Amygdala (tissue), 56 donors: ENCODE measurements at places on chromosomes 3 and 15.

GRCh38 chr15:62462721-62463120 is 297.6 kb upstream of the C2CD4B start:
- DNase-seq: no peak

DNA sequence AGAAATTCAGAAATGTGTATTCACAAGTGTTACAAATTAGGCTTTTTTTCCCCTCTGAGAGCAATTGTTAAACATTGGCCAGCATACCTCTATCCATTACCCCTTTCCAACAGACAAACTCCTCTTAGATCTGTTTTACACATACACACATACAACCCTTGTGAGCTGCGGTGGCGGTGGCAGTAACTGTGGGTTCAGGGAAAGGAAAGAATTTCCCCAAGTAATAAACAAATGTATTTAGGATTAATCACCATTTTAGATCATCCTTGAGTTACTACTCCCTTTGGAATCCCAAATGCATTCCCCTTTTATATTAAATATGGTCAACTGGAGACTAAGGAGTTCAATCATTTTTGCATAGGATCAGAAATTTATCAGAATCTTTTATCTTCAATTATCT is 667.0 kb downstream of the FHIT start:
- no peak for DNase-seq

DNA sequence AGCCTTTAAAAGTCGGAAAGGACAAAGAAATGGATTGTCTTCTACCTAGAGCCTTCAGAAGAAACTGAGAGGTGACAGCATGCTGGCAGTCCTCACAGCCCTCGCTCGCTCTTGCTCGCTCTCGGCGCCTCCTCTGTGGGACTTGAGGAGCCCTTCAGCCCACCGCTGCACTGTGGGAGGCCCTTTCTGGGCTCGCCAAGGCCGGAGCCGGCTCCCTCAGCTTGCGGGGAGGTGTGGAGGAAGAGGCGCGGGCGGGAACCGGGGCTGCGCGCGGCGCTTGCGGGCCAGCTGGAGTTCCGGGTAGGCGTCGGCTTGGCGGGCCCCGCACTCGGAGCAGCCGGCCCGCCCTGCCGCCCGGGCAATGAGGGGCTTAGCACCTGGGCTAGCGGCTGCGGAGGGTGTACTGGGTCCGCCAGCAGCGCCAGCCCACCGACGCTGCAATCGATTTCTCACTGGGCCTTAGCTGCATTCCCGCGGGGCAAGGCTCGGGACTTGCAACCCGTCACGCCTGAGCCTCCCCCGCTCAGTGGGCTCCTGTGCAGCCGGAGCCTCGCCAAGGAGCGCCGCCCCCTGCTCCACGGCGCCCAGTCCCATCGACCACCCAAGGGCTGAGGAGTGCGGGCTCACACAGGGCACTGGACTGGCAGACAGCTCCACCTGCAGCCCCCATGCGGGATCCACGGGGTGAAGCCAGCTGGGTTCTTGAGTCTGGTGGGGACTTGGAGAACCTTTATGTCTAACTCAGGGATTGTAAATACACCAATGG is 953.8 kb upstream of the GBE1 start:
- DNase-seq: no peak

- DNase-seq: no peak
Measured at GRCh38 chr15:60901647-60902046, 327.5 kb downstream of the RORA start.

DNA sequence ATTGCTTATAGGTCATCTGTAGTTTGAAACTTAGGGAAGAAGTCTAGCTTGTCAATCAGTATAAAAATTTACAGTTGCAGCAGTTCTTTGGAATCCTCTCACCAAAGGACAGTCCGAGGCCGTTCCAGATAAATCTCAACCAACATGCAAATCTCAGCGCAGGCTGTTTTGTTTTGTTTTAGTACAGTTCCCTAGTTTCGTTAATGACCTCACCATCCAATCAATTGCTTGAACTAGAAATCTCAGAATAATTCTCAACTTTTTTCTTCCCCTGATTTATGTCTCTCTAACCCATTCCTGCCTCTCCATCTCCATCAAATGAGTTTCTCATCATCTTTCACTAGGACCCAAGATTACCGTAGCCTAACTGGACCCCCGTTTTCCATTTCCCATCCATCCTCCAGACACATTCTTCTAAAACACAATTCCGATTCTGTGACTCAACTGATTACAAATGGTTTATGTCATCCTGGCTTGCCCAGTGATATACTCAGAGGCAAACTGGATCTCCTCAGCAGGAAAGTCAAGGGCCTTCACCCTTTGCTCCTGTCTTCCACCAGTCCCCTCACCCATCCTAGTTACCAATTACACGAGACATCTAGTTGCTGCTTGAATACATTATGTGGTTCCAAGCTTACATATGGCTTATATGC is 1.3 kb downstream of the SMCO1 start:
- no peak for DNase-seq

DNA sequence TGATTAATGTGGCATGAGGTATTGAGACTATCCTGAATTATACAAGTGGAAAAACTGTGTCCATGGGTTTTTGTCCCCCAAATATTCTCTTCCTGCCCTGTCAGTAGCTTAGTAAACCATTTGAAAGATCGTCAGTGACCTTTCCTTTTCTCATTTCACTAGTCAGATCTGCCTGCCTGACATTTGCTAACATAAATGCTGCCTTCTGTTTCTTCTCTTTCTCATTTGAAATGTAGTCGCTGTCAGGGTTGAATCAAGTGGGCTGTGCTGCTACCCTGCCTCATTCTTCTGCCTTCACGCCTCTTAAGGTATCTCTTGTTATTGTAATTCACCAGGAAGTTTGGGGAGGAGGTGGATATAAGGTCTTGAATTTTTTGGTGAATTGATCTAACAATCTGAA is 67.5 kb downstream of the LRCH3 start:
- no peak for DNase-seq

GRCh38 chr3:127573912-127574311 is 16.6 kb downstream of the TPRA1 start:
- DNase-seq: no peak

GRCh38 chr15:50262533-50262932 is 3.0 kb downstream of the HDC start:
- DNase-seq: no peak

- no peak for DNase-seq
Measured at GRCh38 chr3:103968751-103969150, 1398.0 kb upstream of the ALCAM start.

GRCh38 chr3:11610700-11611275 is 32.9 kb downstream of the VGLL4 start:
- DNase-seq: no peak

DNA sequence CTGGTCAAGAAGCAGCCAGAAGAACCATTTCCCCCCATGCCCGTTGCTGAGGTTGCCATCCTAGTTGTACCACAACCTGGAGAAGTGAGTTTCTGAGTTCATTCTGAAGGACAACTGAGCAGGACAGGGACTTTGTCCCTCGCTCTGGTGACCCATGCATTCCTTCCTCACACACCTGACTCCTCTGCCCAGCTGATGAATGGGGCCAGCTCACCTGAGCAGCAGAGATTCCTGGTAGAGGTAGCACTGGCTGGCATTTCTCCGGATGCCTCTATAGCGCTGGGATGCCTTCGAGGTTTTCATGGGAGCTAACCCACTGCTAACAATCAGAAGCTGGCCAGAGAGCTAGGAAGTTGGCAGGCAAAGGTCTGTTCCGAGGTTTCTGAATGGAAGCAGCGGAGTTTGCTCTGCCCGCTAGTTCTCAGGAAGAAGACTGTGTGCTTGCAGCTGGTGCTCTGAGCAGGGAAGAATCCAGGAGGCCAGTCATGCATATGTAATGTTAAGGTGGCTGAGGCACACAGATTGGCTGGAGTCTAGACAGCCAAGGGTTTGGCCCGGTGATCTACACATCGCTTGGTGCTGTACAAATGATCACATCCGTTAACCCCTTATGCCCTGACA is at the start of gene TMC3:
Gene TMC3 (minus strand): TSS at position 439 of the 621 bp plus-strand sequence. CDS start 136 bp downstream, at position 303.
- no peak for DNase-seq

- no peak for DNase-seq
Measured at GRCh38 chr3:73473181-73473897, 151.4 kb downstream of the PDZRN3 start.

DNA sequence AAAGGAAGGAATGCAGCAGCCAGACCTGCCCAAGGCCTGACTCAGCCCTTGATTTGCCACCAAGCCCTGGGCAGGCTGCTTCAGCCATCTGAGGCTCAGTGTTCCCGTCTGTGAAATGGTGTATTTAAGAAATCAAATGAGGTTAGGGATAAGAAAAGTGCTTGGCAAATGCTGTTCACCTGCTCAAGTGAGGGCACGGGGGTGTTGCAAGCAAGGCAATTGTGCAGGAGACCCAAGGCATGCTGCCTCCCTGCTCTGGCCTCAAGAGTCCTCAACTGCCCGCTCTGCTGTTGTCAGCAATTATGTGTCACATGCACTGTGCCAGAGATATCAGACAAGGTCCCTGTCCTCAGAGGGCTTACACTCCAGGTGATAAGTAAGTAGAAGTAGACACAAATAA is 101.8 kb downstream of the TPRA1 start:
- DNase-seq: no peak

- no peak for DNase-seq
Measured at GRCh38 chr3:40827942-40828688, 303.4 kb downstream of the ZNF621 start.

DNA sequence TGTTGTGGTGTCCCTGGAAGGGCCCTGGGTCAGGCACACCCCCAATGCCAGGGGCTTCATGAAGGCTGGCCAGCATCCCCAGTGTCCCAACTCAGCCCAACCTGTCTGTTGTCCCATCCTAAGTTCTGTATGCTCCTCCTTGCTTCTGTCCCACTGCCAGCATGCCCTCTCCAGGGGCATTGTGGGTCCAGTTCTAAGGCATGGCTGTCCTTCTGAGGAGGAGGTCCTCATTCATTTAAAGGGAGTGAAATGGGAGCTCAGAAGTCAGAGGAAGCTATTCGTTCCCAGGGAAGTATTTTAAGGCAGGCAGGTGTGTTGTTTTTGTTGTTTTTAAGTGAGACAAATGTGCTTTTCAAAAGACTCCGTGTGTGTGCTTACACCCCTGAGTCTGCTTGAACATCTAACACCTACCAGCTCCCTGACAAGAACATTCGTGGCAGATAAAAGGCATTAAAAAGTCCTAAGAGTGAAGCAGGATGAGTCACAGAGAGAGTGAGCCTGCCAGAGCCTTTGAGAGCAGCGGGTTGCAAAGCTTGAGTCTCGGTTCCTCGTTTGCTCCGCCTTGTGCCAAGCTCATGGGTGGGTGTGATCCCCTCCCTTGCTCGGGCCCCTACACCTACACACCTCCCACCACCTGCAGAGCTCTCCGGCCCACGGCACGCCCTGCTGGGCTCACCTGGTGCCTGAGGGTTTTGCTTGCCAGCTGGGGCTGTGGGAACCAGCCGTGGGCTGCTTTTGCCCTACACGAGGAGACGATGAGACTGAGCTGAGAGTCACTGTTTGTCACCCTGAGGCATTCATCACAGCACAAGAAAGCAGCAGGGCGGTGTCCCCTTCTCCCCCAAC is 183.4 kb upstream of the TOPAZ1 start:
- peak; percentile 42 for DNase-seq

- no peak for DNase-seq
Measured at GRCh38 chr3:158936530-158937113, 134.8 kb downstream of the MFSD1 start.

GRCh38 chr3:31384117-31384516 is 148.6 kb upstream of the STT3B start:
- no peak for DNase-seq

DNA sequence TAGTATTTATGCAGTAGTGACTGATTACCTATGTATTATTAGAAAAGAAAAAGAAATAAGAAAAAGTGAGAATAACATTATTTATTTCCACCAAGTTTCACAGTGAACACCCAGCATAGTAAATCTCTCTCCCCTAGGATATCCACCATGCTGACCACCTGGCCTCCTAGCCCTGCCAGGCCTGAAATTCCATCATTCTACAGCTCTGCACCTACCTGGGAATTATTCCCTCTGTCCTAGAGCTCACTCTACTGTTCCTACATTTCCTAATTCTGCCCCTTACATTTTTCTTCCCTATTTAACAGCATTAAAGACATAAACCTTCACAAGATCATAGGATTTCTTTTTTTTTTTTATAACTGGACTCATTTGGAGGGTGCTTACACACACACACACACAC is 525.3 kb upstream of the PPP2R3A start:
- no peak for DNase-seq

- no peak for DNase-seq
Measured at GRCh38 chr3:183815951-183816475, 9.4 kb downstream of the MAP6D1 start.

GRCh38 chr15:71551566-71551965 is 258.8 kb upstream of the NR2E3 start:
- DNase-seq: no peak

DNA sequence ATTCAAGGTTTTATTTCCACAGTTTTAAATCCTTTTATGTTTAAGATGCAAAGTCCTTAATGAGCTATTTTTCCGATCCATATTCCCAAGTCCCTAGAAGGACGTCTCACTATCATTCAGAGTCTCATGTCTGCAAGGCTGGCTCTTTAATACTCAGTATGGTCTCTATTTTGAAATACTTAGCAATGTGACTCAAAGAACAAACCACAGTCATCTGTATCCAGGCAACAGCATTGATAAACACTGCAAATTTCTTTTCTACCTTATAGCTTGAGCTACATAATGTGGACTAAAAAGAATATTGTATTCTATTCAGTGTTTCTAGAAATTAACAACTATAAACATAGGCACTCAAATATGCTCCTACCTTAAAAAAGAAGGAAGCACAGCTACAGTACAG is 588.3 kb upstream of the NAALADL2 start:
- no peak for DNase-seq

- no peak for DNase-seq
Measured at GRCh38 chr3:130276203-130276803, 69.2 kb upstream of the COL6A5 start.

- DNase-seq: no peak
Measured at GRCh38 chr3:151890721-151891141, 17.3 kb downstream of the SUCNR1 start.
